ENCODE measurements at places on chromosomes 4 and X.
A peak's percentile ranks its signal among the peaks of the same experiment; 100 is the strongest.

DNA sequence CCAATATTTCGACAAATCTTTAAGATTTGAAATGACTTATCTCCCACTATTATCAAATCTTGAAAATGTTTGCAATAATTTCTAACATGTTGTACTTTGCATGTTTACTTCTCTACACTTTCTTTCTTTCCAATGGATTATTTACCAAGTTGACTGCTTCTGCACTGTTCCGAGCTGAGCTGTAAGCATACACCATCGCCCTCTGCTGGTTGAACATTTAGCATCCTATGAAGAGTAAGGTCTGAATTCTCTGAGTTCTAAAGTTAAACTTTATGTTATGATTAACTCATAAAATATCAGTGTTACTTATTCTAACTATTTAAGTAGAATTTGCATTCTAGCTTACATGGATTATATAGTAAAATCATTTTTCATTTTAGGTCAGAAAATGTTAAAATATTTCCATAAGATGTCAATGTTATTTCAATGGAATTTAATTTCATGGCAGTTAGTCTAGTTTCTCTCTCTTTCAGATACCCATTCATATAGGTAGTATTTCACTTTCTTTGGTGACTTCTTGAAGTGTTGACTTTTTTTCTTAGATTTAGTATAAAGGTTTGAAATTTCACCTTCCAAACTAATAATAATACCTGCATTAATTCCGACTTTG lies 137.4 kb downstream of the DKK2 start:
- peak; percentile 50 for DNase-seq

DNA sequence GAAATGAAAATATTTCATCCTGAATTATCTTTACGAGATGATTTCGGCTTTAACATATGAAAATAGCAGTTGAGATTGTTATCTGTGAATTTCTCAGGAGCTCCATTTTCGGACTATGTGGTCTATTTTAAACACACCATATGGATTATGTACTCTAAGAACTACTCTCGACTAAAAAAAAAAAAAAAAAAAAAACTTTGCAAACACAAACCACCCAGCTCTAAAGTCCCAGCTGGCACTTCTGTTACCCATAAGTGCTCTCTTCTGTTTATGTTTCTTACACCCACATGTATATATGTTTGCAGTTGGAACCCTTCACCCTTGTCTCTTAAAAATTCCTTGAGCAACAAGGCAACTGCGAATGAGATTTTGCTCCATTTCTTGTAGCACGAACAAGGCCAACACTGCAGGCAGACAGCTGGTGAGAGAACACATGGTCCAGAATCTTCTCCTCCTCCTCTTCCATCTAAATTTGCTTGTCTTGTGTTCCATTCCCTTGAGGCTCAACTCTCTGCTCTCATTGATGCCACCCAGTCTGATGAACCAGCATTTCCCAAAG lies 172.7 kb upstream of the HCCS start:
- no peak for DNase-seq

GRCh38 chr4:175986-176385 lies 51.7 kb downstream of the ZNF718 start:
- no peak for DNase-seq

GRCh38 chr4:10134141-10134540 lies 17.5 kb upstream of the WDR1 start:
- DNase-seq = no peak

GRCh38 chr4:133137571-133137970 lies 11.5 kb upstream of the PCDH10 start:
- no peak for DNase-seq

DNA sequence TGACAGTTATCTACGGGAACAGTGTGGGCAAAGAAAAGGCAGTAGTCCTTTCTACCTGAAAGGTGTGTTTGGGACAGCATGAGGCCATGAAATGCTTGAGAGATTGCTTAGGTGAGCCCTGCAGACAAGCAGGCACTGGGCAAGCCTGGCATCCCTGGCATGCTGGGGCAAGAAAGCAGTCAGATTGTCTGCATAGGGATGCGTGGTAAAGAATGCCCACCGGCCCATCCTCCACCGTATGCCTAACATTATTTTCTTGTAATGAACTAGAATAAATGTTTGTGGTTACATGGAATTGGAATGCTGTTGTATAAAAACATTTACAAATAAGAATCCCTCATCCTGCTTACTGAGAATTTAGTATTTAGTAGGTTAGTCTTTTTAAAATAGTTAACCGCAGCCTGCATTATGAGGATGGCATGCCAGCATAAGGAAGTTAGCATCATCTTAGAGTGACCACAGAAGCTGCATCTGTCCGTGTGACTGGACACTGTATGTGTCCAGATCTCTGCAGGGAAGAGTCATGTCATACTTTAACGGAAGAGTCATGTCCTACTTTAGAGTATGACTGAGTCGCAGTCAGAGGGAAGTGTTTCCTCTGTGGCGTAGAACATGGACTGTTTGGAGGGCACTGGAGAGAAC lies 18.9 kb downstream of the ZBTB49 start:
- DNase-seq = no peak

DNA sequence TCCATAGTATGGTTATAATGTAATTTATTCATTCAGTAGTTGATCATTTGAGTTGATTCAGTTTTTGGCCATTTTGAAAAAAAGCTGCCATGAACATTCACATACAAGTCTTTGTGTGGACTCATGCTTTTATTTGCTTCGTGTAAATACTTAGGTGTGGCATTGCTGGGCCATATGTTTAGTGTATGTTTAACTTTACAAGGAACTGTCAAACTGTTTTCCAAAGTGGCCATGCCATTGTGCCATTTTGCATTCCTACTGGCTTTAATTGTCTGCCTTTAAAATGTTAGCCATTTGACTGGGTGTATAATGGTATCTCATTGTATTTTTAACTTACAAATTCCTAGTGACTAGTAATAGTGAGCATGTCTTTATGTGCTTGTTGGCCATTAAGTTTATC lies 8.8 kb downstream of the MTM1 start:
- no peak for DNase-seq

DNA sequence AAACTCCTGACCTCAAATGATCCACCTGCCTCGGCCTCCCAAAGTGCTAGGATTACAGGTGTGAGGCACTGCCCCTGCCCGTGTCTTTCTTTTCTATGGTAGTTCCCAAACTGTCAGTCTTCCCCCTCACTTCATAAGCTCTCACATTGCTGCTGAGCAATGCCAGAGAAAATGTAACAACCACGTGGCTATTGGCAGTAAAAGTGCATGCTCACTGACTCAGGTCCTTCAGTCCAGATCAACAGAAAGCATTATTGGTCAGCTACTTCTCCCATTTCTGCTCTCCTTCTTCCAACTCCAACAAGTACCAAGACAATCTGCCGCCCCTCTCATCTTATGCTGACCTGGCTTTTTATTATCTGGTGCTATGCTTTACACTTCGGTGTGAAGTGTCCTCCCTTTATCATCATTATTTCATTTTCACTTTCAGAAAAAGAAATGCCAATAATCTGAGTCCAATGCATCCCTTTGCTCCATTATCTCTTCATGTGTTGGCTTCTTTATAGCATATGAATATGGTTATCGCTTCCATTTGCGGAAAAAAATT lies 133.8 kb upstream of the UGT8 start:
- no peak for DNase-seq

- DNase-seq = no peak
Measured at GRCh38 chr4:162011089-162011488, 152.7 kb downstream of the FSTL5 start.

- DNase-seq = no peak
Measured at GRCh38 chrX:38868941-38869401, 67.7 kb downstream of the MID1IP1 start.

DNA sequence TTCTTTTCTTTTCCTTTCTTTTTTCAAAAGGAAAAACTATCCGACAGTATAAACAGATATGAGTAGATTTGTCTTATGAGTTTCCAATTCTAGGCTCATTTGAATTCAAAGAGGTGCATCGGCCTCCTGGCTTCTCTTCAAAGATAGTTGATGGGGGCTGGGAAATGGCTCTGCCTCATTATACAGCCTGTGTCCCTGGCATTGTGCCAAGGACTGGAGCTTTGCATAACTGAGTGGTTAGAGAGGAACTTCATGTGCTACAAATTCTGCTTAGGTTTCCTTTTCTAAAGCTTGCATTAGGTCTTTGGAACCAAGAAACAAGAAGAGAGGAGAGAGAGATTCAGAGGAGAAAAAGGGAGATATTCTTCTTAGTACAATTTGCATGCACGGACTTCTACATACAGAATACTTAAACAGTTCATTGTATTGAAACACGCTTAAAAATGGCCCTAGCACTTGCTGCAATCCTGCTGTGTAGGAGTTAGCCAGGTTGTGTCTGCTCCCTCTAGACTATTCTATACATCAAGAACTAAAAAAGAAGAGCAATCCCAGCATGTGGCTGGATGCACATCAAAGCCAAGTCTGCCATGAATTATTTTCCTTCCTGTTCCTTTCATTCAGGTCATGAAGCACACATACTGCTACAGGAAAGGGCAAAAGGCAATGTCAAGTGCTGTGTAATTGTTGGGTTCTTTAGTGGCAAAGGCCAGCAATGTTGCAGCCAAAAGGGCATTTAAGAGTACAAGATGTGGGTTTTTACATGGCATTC lies 70.9 kb downstream of the INTS12 start:
- DNase-seq = no peak

- no peak for DNase-seq
Measured at GRCh38 chrX:99602107-99602506, 808.0 kb downstream of the PCDH19 start.

GRCh38 chrX:13581554-13581953 lies 12.2 kb downstream of the EGFL6 start:
- no peak for DNase-seq

- no peak for DNase-seq
Measured at GRCh38 chr4:70473679-70474078, 1.7 kb downstream of the MUC7 start.

GRCh38 chr4:52545099-52546069 lies 113.7 kb downstream of the USP46 start:
- DNase-seq = peak; percentile 65

- DNase-seq = peak; percentile 30
Measured at GRCh38 chr4:159705334-159705733, 602.5 kb downstream of the RAPGEF2 start.

- no peak for DNase-seq
Measured at GRCh38 chr4:147847751-147848590, 116.1 kb downstream of the ARHGAP10 start.

DNA sequence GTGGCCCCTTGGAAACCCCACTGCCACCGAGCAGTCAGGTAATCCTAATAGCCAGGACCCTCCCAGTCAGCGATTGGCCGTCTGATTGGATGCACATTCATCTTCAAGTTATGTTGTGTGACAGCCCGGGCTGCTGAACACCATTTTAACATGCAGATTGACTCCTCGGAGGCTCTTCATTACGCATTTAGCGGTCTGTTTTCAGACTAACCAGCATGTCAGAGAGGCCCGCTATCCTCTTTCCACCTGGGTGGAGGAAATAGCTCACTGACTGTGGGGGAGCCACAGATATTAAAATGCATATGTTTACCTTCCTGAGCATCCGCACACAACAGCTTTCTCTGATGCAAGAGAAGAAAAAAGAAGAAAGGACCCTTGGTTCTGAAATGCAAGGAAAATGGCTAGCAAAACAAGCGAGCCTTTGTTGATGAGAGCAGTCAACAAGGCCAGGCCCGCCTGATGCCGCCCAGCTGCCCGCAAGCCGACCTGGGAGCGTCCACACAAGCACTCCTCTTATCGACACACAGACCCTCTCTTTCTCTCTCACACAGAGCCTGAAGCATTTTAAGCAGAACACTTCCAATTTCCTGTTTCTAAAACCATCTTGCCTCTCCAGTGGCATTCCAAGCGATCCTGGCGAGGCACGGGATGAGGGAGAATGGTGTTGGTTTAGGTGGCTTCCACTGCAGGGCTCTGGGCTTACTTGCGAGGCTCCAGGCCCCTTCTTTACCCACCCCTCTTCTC lies 118.3 kb downstream of the MGST2 start:
- no peak for DNase-seq

DNA sequence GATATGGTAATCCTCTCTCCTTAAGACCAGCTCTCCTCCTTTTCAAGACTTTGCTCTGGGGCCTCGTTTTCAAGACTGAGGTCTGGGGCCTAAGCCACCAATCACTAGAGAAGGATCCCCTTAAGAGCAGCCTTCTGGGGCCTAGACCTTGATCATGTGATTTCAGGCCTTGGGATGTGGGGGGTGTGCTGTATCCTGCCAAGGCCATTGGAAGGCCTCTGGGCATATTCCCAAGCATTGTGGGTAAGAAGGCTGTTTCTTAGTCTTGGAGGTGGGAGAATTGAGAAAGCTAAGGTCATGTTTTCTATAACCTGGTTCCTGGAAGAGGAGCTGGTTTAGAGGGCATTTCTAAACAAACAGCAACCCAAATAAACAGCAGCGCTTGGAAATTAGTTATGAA lies 12.1 kb downstream of the TMEM164 start:
- DNase-seq = no peak

GRCh38 chr4:54384563-54384962 lies 155.5 kb downstream of the PDGFRA start:
- no peak for DNase-seq

- no peak for DNase-seq
Measured at GRCh38 chr4:14348506-14348905, 653.8 kb upstream of the CPEB2 start.

DNA sequence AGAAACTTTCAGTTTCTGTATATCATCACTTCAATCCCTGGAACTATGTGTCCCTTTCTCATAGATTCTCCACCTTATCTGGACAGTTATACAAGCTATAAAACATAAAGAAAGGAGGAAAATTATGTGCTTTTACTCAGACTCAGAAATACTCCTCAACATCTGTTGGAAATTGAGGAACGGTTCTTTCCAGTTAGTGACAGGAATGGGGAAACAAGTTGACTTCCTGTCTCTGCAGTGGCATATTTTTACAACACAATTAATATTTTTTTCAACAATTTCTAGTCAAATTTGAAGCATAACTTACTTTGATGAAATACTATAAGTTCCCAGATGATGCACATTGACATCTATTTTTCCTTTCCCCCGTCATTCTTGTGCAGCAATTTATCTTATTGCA lies 27.9 kb downstream of the ABHD18 start:
- DNase-seq = no peak

- DNase-seq = no peak
Measured at GRCh38 chr4:29927895-29928294, 792.3 kb upstream of the PCDH7 start.

- DNase-seq = no peak
Measured at GRCh38 chr4:12446256-12446655, 1017.6 kb upstream of the HS3ST1 start.

GRCh38 chrX:13087322-13088155 lies 43.1 kb upstream of the FAM9C start:
- DNase-seq = no peak

- peak; percentile 62 for DNase-seq
Measured at GRCh38 chr4:156374069-156374468, 420.4 kb upstream of the CTSO start.

- no peak for DNase-seq
Measured at GRCh38 chrX:47564438-47565085, 3.6 kb downstream of the ARAF start.

GRCh38 chr4:1780435-1780834 lies 12.7 kb upstream of the FGFR3 start:
- DNase-seq = no peak
